Spleen (tissue), 13 donors: ENCODE measurements at places on chromosomes 7 and 10. TPM values are rescaled to one million over a fixed set of nuclear protein-coding genes. Genes with fewer than 3 reads are reported as not detected.

Gene AOC1
- 1.1 TPM for polyA plus RNA-seq

DNA sequence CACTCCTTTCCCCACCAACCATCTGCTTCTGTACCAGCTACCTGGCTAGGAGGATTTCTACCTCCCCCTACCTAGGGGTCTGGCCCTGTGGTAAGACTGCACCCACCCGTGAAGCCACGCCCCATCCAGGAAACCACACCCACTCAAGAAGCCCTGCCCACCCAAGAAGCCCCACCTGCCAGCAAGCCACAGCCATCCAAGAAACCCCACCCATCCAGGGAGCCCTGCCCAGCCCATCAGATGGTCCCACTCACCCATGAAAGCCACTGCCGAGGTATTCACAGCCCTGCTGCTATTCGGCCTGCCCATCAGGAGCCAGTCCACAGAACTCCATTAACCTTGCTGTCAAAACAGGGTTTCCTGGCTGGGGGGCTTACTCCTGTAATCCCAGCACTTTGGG lies 15.6 kb upstream of the MUC3A start:
- peak; percentile 54 for DNase-seq

DNA sequence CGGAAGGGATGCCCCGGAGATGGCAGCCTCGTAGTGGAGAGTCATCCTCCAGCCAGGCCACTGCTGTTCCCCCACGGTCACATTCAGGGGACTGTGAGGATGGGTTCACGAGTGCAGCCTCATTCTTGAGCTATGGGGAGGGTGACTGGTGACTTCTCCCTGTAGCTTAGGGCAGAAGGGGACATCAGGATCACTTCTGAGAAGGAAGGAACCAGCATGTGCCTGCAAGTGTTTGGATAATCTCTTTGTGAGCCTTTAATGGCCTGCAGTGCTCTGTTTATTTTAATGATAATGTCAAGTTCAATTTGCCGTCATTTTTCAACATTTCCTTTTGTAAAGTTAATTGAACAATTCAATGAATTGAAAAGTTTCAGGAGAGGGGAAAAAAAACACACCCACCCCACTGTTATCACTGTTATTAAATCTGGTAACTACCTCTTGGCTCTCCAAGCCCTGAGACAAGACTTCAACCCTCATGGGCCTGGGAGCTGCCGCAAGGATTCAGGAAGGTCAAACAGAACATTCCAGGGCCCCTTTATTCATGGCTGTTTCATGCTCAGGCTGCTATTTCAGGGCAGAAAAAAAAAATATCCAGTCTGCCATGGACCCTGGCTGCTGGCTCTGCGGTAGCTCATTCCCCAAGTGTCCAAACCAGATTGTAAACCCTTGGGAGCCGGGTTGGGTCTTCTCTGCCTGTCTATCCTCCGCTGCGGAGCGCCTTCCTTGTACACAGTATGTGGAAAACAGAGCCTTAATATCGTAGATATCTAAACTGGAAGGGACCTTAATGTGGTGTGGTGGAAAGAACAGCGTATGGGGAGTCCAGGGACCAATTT lies 100.4 kb downstream of the CDH23 start:
- peak; percentile 34 for DNase-seq

Gene IFIT1B
- polyA plus RNA-seq = not detected

- DNase-seq = no peak
Observed at GRCh38 chr10:49028639-49029038, 86.7 kb downstream of the VSTM4 start.

DNA sequence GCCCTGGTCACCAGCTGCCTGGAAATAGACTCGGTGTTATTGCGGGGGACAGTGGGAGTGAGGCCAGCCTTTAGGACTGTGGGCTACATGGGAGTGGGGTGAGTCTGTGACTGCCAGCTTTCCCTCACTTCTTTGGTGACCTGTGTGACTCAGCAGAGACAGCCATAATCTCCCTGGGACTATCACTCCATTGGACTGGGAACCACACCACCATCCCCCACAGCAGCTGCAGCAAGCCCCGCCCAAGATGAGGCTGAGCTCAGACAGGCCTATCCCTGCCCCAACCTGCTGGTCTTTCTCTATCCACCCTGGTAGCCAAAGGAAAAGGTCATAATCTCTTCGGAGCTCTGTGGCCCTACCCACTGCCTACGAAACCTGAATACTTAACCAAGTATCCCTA lies 263.2 kb downstream of the FZD1 start:
- DNase-seq = no peak

DNA sequence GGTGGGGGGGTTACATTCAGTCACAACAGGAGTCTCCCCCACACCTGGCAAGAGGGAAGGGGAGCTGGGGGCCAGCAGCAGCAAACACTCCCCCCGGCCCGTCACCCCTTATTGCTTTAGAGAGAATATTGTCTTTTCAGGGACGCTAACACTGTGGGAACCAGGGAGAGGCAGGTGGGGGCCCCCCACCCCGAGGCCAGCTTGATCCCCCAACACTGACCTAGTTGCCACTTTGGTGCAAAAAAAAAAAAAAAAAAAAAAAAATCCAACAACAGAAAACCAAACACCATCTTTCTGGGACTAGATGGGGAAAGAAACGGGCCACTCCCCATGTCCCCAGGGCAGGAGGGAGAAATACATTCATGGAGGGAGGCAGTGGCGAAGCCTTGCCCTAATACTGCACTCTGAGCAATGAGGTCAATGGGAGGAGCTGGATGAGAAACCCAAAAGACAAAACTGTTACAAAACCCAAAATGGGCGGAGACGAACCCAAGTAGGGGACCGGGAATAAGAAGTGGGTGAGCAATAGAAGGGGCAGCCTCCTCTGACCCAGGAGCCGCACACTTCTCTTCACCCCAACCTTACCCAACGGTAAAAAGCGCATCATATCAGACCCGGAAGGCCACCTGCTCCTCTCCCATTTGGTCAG lies 6.5 kb downstream of the GNB2 start:
- no peak for DNase-seq
